ENCODE measurements at places on chromosomes 1 and 21. TPM values are rescaled to one million over a fixed set of nuclear protein-coding genes. Genes with fewer than 3 reads are reported as not detected.

Gene C1orf21
- total RNA-seq, result 4.6 TPM

Gene LTN1
- 28.2 TPM for total RNA-seq

Gene OR2T6
- not detected for total RNA-seq

Gene YY1AP1
- total RNA-seq, result 94.5 TPM

Gene NR5A2
- total RNA-seq, result 0.07 TPM

Gene NDUFV3
- total RNA-seq, result 21.7 TPM

Gene LCE2B
- total RNA-seq, result not detected

Gene PPFIA4
- 18.8 TPM for total RNA-seq

Gene FBXO2
- total RNA-seq, result 1.9 TPM

Gene CA14
- total RNA-seq, result not detected

DNA sequence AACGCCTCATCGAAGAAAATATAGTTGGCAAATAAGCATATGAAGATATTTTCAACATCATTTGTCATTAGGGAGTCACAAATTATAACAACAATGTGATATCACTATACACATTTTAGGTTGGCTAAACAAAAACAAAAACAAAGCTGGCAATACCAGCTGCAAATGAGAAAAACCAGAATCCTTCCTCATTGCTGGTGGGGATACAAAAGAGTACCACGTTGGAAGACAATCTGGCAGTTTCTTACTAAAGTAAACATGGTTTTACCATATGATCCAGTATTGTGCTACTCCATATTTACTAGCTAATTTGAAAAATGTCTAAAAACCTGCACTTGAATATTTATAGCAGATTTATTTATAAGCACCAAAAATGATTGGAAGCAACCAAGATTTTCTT, 1204.1 kb downstream of the MRPL39 start:
- no peaks in the 10 kb centered on the region for H3K4me1 ChIP-seq
- no peak for DNase-seq
- H3K27me3 ChIP-seq, result no peaks in the 10 kb centered on the region
- H3K27ac ChIP-seq, result no peak overlapping the region

DNA sequence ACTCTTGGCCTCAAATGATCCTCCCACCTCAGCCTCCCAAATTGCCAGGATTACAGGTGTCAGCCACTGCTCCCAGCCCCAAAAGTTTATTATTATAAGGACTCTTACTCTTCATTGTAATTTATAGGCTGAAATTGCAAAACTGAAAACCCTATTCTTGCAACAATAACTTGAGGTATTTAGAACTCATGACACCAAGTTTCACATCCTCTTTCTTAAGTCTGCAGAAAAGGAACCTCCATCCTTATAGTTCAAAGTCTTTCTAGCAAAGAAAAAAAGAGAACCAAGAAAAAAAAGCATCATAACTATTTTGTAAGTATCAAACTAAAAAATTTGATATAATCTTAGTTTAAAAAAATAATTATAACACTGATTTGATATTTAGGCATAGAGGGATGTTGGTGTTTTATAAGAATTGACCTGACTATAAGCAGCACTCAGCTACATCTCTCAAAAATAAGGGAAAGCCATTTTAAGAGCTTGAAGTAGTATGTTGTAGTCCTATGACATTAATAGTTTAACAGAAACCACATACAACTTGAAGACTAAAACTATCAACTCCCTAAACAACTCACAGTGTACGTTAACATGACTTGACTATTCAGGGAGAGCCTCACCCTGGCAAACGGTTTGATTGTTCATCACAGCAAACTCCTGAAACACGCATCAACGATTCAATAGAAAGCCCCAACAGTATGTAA, 122.4 kb downstream of the AKT3 start:
- peaks cover 24% of the 10 kb centered on the region for H3K4me1 ChIP-seq
- H3K36me3 ChIP-seq, result peaks cover 7% of the 10 kb centered on the region
- no peaks in the 10 kb centered on the region for H3K27me3 ChIP-seq
- no peak for DNase-seq
- H3K4me3 ChIP-seq, result no peak overlapping the region

- peaks cover 41% of the 10 kb centered on the region for H3K4me1 ChIP-seq
- DNase-seq, result no peak
- peaks cover 5% of the 10 kb centered on the region for H3K36me3 ChIP-seq
- peaks cover 71% of the 10 kb centered on the region for H3K27me3 ChIP-seq
Measured at GRCh38 chr1:58577654-58578030, 590 bp upstream of the TACSTD2 start.

GRCh38 chr1:225824533-225824941, 14.6 kb downstream of the EPHX1 start:
- H3K4me3 ChIP-seq, result no peak overlapping the region
- DNase-seq, result no peak
- H3K27me3 ChIP-seq, result no peaks in the 10 kb centered on the region
- no peak overlapping the region for H3K27ac ChIP-seq
- H3K4me1 ChIP-seq, result no peaks in the 10 kb centered on the region

GRCh38 chr1:220700556-220701179, 10.5 kb downstream of the C1orf115 start:
- H3K4me3 ChIP-seq, result no peak overlapping the region
- H3K27me3 ChIP-seq, result peaks cover 16% of the 10 kb centered on the region
- H3K27ac ChIP-seq, result no peak overlapping the region
- H3K36me3 ChIP-seq, result no peaks in the 10 kb centered on the region

- H3K36me3 ChIP-seq, result no peaks in the 10 kb centered on the region
- H3K4me1 ChIP-seq, result no peaks in the 10 kb centered on the region
- H3K4me3 ChIP-seq, result no peak overlapping the region
- DNase-seq, result no peak
Measured at GRCh38 chr1:10898921-10899320, 102.5 kb upstream of the CASZ1 start.

DNA sequence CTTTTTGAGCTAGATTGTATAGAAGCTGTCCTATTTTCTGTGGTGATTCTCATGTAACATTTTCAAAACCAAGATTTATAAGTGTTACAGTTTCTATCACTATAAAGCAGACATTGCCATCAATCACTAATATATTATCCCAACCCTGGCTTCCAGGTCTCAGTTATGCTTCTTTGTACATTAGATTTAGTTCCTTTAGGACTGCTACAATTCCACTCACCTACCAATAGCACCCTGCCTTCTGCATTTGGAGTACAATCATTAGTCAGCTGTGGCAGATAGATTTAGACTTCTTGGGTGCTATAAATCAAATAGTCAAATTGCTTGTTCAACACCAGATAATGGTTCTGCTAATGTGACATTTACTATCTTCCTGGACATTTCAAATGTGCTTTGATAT, 281.6 kb downstream of the BRINP3 start:
- H3K4me1 ChIP-seq, result no peaks in the 10 kb centered on the region
- H3K27ac ChIP-seq, result no peak overlapping the region
- no peak overlapping the region for H3K4me3 ChIP-seq
- DNase-seq, result no peak
- no peaks in the 10 kb centered on the region for H3K27me3 ChIP-seq
- no peaks in the 10 kb centered on the region for H3K36me3 ChIP-seq

DNA sequence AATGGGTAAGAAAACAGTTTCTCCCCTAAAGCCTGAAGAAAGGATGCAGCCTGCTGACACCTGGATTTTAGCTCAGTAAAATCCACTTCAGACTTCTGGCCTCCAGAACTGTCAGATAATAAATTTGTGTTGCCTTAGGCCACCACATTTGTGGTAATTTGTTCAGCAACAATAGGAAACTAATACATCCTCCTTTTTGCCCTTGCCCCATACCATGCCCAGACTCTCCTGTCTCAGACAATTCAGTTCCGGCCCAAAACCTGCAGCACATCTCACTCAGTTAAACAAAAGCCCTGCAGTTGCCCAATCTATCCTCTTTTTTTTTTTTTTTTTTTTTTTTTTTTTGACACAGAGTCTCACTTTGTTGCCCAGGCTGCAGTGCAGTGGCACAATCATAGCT, 25.8 kb downstream of the SMIM12 start:
- no peak for DNase-seq
- no peaks in the 10 kb centered on the region for H3K27me3 ChIP-seq
- H3K4me3 ChIP-seq, result no peak overlapping the region
- no peak overlapping the region for H3K27ac ChIP-seq
- no peaks in the 10 kb centered on the region for H3K4me1 ChIP-seq

- peaks cover 43% of the 10 kb centered on the region for H3K27me3 ChIP-seq
- peaks cover 5% of the 10 kb centered on the region for H3K4me1 ChIP-seq
- H3K4me3 ChIP-seq, result no peak overlapping the region
- no peak for DNase-seq
- no peaks in the 10 kb centered on the region for H3K36me3 ChIP-seq
- no peak overlapping the region for H3K27ac ChIP-seq
Measured at GRCh38 chr1:41430582-41430981, 53.9 kb downstream of the EDN2 start.

DNA sequence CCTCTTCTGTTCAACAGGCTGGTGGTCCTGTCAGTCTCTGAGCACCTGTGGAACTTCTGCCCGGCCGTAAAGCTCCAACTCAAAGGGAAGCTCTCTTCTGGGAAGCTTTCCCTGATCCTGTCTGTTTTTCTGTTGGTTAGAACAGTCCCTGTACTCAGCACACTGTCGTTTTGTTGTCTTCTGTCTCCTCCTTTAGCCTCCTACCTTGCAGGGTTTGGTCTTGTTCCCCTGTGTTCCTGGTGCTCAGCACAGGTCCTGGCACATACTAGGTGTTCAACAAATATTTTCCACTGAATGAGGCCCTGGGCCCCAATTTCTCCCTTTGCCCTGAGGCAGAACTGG, 328 bp upstream of the KDF1 start:
- H3K36me3 ChIP-seq, result no peaks in the 10 kb centered on the region
- H3K27ac ChIP-seq, result no peak overlapping the region
- peaks cover 29% of the 10 kb centered on the region for H3K27me3 ChIP-seq
- H3K4me3 ChIP-seq, result peak overlapping the region; percentile 83

DNA sequence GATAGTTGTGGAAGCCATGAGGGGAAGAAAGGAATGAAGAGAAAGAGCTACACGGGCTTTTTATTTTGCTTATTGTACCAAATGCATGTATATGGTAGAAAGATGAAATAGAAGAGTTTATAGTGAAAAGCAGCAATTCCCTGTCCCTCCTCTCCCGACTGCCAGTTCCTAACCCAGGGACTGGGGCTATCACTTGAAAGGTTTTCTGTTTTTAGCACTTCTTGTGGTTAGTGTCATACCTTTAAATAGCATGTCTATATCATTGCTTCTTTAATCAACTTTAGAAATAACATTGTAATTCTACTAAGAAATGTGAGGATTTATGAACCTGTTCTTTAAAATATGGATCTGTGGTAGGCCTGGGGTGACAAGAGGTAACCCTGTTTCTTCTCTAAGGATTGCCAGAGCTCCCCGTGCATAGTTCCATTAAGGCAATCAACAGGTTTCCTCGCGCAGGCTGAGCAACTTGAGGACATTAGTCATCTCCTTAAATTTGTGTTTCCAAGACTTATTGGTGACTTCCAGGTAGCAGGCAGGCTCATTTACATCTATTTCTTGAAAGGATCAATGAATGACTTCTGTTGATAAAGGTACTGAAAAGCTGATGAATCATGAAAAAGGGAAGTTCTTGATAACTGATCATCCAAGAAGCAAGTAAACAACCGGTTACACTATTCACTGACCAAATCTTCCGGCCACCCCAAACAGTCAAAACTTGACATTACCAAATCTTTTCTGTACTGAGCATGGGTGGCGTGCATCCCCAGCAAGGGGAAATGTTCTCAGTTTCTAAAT, 37.8 kb upstream of the S1PR1 start:
- peak overlapping the region; percentile 31 for H3K4me3 ChIP-seq
- peaks cover 65% of the 10 kb centered on the region for H3K4me1 ChIP-seq
- H3K27me3 ChIP-seq, result no peaks in the 10 kb centered on the region
- peak; percentile 80 for DNase-seq
- H3K36me3 ChIP-seq, result peaks cover 2% of the 10 kb centered on the region
- H3K27ac ChIP-seq, result peak overlapping the region; percentile 85

GRCh38 chr21:35838350-35838749, 222.0 kb downstream of the SETD4 start:
- H3K27ac ChIP-seq, result no peak overlapping the region
- H3K27me3 ChIP-seq, result no peaks in the 10 kb centered on the region
- H3K36me3 ChIP-seq, result no peaks in the 10 kb centered on the region
- H3K4me3 ChIP-seq, result no peak overlapping the region
- no peaks in the 10 kb centered on the region for H3K4me1 ChIP-seq

- peak; percentile 93 for DNase-seq
- H3K36me3 ChIP-seq, result peaks cover 11% of the 10 kb centered on the region
- no peaks in the 10 kb centered on the region for H3K27me3 ChIP-seq
- H3K27ac ChIP-seq, result peak within 1 kb of the TSS; percentile 21
- peaks cover 83% of the 10 kb centered on the region for H3K4me1 ChIP-seq
Measured at GRCh38 chr1:201023517-201023902, at the start of gene KIF21B. Gene KIF21B, minus strand, starts transcription at chr1:201023714. Its CDS starts 331 bp downstream, at chr1:201023383.

GRCh38 chr1:154923695-154924094, 12.8 kb downstream of the PMVK start:
- H3K27ac ChIP-seq, result peak overlapping the region; percentile 12
- peaks cover 6% of the 10 kb centered on the region for H3K36me3 ChIP-seq
- no peak overlapping the region for H3K4me3 ChIP-seq
- no peaks in the 10 kb centered on the region for H3K27me3 ChIP-seq
- no peak for DNase-seq

DNA sequence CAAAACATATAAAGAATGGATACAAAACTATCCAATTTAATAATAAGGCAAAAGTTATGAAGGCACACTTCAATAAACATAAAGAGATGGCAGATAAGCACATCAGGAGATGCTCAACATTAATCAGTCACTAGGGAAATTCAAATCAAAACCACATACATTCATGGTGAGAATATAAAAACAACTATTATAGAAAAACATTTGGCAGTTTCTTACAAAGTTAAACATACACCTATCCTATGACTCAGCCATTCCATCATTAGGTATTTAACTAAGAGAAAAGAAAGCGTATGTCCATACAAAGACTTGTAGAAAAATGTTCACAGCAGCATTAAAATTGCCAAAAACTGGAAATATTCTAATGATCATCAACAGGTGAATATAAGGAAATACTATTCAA, 44.3 kb downstream of the KIFAP3 start:
- H3K4me3 ChIP-seq, result no peak overlapping the region
- H3K4me1 ChIP-seq, result no peaks in the 10 kb centered on the region
- DNase-seq, result no peak
- peaks cover 17% of the 10 kb centered on the region for H3K36me3 ChIP-seq
- no peaks in the 10 kb centered on the region for H3K27me3 ChIP-seq
- H3K27ac ChIP-seq, result no peak overlapping the region

- H3K36me3 ChIP-seq, result no peaks in the 10 kb centered on the region
- no peaks in the 10 kb centered on the region for H3K27me3 ChIP-seq
- no peak overlapping the region for H3K4me3 ChIP-seq
- H3K4me1 ChIP-seq, result peaks cover 4% of the 10 kb centered on the region
- no peak for DNase-seq
- no peak overlapping the region for H3K27ac ChIP-seq
Measured at GRCh38 chr1:10616696-10617095, 141.9 kb downstream of the PEX14 start.

All from activated T-cell treated with anti-CD3 and anti-CD28 coated beads, Interleukin-2, amount 50 U/mL, for 72 hours (primary cell).